ENCODE measurements at places on chromosomes 5 and 9.

DNA sequence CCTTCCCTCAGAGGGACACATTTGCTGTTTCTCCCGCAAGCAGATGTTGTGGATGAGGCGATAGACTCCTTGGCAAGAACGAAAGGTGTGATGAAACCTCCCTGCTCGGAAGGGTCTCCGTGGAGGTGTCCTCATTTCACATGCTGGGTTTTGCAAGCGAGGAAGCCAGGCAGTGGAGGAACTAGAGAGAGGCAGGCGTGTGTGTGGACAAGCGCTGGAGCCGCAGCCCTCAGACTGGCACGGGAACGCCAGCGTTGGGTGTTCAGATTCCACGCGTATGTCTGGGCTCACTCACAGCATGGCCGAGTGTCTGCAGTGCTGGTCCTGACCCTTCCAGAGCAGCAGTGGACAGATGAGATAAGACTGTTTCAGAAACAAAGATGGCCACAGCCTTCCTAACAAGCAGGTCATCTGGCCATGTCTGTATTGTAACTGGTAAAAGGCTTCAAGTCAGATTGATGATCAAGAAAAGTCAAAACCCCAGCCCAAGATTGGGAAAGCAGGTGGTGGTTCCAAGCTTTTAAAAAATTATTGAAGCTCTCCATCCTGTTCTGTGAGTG is 35.0 kb upstream of the NCS1 start:
- DNase-seq, result no peak

DNA sequence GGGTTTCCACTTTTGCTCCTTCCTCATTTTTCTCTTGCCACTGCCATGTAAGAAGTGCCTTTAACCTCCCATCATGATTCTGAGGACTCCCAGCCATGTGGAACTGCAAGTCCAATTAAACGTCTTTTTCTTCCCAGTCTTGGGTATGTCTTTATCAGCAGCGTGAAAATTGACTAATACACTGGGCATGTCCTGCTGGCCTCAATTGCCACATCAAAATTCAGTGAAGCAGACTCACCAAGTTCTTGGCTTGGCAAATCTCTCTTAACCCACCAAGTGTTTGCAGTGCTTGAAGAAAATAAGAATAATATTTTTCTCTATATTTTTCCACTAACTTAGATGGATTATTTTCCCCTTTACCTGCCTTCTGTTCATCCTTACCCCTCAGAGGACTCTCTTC is 212.0 kb downstream of the BRINP1 start:
- no peak for DNase-seq

GRCh38 chr9:79633558-79633957 is 61.8 kb downstream of the TLE4 start:
- DNase-seq, result no peak

GRCh38 chr5:58457050-58457449 is 2.8 kb downstream of the PLK2 start:
- DNase-seq, result no peak

GRCh38 chr5:42887575-42887974 is 75.9 kb upstream of the SELENOP start:
- DNase-seq, result no peak

DNA sequence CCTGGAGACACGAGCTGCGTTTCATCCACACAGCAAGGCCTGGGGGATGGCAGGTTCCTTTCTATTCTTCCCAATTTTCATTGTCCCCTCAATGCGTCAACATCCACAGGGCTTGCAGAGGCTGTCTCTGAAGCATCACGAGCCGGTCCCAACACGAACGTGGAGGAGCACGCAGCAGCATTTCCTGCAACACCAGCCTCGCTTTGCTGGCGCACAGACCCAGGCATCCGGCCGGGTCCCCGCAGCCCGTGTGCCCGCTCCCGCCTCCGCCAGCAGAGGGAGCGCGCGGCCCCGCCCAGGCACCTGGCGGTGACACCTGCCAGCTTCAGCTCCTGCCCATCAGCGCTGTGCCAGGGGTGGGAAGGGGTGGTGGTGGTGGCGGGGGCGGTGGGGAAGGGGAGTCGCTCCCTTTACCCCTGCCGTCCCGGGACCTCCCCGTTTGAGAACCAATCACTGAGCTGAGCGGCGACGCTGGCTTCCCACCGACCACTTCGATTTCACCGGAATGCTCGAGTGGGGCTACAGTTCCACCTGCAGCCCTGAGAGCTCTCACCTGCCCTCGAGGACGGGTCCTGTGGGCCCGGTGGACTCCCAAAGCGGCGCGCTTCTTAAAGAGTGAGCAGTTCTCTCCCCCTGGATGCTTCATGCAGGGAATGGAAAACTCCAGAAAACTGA is 464.5 kb downstream of the ICE1 start:
- no peak for DNase-seq

DNA sequence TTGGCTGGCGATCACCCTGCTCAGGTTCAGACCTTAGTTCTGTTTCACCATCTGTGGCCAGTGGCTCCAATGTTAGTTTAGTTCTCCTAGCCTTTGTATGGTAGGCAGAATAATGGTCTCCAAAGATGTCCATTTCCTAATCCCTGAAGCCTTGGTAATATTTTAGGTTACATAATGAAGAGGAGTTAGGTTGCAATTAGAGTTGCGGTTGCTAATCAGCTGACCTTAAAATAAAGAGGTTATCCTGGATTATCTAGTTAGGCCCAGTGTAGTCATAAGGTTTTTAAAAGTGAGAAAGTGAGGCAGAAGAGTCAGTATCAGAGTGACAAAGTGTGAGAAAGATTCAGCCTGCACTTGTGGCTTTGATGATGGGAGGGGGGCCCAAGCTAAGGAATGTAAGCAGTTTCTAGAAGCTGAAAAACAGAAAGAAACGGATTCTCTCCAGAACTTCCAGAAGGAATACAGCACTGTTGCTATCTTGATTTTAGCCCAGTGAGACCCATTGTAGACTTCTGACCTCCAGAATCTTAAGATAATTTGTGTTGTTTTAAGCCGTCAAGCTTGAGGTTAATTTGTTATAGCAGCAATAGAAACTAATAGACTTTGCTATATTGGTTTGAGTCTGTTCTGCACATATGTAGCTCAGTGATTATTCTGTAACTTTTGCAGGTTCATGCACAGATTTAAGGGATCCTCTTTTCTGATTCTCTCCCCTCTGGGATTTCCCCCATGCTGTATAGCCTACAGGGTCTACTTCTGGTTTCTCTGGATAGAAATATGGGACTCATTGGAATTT is 21.6 kb downstream of the LNPEP start:
- no peak for DNase-seq

- DNase-seq, result no peak
Observed at GRCh38 chr5:144422018-144422727, 251.5 kb downstream of the KCTD16 start.

DNA sequence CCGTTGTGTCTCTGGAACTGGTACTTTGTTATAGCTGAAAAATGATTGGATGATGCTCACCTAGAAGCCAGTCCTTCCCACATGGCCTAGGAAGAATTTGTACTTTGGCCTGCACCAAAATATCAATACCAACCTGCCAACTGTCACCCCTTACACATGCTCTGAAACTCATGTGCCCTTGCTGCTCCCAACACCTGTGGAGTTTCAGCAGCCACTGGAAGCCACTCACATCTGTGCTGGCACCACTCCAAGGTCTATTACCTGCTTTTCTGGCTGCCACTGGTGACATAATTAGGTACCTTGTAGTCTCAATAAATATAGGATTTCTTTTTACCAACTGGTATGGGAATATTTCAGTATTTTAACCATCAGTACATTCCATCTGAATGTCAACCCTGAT is 363.6 kb downstream of the SH3GL2 start:
- DNase-seq, result no peak

- no peak for DNase-seq
Observed at GRCh38 chr5:35198686-35199085, 31.6 kb downstream of the PRLR start.

DNA sequence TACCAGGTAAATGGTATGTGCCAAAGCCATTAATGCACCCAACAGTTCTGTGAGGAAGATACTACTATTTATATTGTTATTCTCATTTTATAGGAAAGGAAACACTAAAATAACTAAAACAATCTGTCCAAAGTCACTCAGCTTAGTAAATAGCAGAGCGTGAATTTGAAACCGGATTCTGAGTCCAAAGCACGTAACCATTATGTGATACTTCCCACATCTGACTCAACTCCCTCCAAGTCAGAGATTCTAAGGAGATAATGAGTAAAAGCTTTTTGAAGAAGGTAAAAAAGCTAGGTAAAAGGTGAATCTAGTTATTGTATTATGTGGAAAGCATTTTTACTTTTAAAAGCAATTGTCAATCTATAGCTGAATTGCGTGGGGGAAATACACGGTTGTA is 208.9 kb downstream of the PBX3 start:
- no peak for DNase-seq

- no peak for DNase-seq
Observed at GRCh38 chr9:132071847-132072507, 7.7 kb downstream of the MED27 start.

DNA sequence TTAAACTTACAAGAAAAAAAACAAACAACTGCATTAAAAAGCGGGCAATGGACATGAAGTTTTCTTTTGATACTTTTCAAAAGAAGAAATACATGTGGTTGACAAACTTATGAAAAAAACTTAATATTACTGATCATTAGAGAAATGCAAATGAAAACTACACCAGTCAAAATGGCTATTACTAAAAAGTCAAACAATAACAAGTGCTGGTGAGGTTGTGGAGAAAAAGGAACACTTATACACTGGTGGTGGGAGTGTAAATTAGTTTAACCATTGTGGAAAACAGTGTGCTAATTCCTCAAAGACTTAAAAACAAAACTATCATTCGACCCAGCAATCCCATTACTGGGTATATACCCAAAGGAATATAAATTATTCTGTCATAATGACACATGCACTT is 311.6 kb downstream of the ISL1 start:
- DNase-seq, result no peak

GRCh38 chr5:132429463-132430440 is 60.2 kb downstream of the SLC22A5 start:
- DNase-seq, result no peak

DNA sequence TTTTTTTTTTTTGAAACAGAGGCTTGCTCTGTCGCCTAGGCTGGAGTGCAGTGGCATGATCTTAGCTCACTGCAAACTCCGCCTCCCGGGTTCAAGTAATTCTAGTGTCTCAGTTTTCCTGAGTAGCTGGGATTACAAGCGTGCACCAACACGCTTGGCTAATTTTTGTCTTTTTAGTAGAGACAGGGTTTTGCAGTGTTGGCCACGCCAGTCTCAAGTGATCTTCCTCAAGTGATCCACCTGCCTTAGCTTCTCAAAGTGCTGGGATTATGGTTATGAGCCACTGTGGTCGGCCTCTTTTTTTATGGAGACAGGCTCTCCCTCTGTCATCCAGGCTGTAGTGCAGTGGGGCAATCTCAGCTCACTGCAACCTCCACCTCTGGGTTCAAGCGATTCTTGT is 82.9 kb downstream of the RAB24 start:
- DNase-seq, result no peak

- no peak for DNase-seq
Observed at GRCh38 chr5:92518318-92518904, 1062.6 kb downstream of the NR2F1-AS1 start.

DNA sequence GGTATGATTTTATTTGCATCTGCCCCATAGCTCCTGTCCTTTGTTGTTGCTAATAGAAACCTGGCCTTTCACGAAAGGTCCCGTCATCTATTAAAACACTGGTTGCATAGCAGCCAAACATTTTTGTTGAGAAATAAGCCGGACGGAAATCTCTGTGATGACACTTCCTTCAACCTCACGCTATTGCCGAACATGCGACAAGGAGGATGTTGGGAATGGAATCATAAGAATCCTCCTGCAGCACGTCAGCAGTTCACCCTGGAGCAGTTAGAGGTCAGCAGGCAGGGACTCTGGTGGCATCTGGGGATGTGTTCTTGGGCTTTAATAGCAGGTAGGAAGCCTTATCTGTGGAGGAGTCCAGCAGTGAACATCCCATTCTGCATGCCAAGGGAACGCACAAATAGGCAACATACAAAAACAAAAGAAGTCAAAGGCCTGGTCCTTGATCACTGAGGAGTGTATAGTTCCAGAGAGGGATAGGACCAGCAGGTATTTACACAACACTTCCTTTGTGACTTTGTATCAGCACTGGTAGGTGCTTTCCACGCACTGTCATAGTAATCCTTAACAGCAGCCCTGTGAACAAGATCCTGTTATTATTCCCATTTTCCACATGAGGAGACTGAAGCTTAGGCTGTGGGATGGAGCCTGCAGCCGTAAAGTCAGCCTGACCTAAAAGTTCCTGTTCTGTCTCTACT is 33.4 kb downstream of the ARHGAP26 start:
- no peak for DNase-seq

- peak; percentile 93 for DNase-seq
Observed at GRCh38 chr5:39520232-39520572, 95.4 kb upstream of the DAB2 start.

GRCh38 chr9:4854265-4854590 is 61.5 kb downstream of the RCL1 start:
- DNase-seq, result no peak

DNA sequence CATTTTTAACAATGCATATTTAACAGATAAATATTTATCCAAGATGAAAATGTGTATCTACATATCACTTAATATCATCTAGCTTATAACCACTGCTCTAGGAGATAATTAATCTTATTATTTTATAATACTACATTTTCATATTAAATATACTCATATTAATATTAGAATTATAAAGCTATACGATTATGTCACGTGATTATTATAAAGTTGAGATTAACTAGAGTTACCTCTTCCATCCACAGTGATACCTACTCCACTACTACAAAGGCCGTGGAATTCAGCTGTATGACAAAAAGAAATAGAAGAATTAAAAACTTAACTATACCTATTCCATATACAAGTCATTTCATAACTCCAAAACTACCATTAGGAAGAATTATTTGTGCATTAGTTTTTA is 171.9 kb downstream of the FBN2 start:
- no peak for DNase-seq

DNA sequence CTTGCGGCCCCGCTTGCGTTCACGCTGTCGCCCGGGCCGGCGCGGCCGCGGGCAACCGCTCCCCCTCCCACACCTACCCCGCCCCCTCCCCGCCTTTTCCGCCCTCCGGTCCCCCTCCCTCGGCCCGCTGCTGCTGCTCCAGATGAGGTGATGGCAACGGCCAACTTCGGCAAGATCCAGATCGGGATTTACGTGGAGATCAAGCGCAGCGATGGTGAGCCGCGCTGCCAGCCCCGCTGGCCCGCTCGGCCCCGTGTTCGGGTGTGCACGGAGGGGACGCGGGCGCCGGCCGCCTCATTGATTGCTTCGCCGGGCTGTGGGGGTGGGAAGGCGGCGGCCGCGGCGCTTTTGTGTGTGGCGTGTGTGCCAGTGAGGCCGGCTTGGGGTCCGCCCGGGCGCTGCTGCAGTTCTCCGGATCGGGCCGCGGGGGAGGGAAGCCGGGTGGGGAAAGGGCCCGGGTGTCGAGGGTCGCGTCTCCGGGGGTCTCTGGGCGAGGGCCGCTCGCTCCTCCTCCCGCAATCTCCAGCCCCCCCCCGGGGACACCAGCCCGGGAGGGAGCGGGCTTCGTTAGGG is 403 bp downstream of the KIF2A start:
- DNase-seq, result no peak

- no peak for DNase-seq
Observed at GRCh38 chr9:106639873-106640568, 222.9 kb upstream of the ZNF462 start.

- DNase-seq, result no peak
Observed at GRCh38 chr5:111855356-111855755, 98.4 kb upstream of the NREP start.

- DNase-seq, result no peak
Observed at GRCh38 chr9:92728831-92729734, 35.5 kb downstream of the BICD2 start.
